ENCODE measurements at places on chromosomes 12 and 14. TPM values are rescaled to one million over a fixed set of nuclear protein-coding genes. Genes with fewer than 3 reads are reported as not detected.
A peak's percentile ranks its signal among the peaks of the same experiment; 100 is the strongest.

DNA sequence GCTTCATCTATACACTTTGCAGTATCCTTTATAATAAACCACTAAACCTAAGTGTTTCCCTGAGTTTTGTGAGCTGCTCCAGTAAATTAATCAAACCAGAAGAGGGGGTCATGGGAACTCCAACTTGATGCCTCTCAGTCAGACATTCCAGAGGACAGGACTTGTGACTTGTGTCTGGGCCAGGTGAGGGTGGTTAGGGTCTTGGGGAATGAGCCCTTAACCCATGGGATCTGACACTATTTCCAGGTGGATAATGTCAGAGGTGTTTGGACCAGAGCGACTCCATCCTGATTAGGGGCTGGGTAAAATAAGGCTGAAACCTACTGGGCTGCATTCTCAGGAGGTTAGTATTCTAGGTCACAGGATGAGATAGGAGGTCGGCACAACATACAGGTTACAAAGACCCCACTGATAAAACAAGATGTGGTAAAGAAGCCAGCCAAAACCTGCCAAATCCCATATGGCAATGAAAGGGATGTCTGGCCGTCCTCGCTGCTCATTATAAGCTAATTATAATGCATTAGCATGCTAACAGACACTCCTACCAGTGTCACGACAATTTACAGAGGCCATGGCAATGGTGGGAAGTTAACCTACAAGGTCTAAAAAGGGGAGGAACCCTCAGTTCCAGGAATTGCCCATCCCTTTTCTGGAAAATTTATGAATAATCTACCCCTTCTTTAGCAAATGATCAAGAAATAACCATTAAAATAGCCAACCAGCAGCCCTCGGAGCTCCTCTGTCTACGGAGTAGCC lies 58.7 kb downstream of the BCAT1 start:
- DNase-seq = no peak

DNA sequence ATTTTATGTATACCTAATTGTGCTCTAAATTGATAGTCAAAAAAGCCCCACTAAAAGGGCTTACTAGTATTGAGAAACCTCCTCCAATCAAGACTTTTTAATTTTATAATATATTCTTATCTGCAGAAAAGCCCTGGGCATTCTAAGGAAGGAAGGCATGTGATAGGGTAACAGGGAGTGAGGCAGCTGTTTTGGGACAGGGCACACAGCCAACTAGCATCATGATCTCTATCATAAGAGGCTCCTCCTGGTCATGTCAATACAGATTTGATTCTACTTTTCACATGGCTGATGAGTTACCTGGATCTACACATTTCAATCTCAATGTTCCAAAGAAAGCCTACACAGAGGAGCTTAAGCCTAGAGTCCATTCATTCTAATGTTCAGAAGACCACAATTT lies 9.1 kb downstream of the ADAM20 start:
- no peak for DNase-seq

- DNase-seq = peak; percentile 12
Measured at GRCh38 chr14:77498120-77498979, at the start of gene ISM2. Gene ISM2, minus strand, starts transcription at chr14:77498816. Its CDS starts 23 bp downstream, at chr14:77498793.

GRCh38 chr14:87067061-87067460 lies 925.9 kb downstream of the GALC start:
- no peak for DNase-seq

DNA sequence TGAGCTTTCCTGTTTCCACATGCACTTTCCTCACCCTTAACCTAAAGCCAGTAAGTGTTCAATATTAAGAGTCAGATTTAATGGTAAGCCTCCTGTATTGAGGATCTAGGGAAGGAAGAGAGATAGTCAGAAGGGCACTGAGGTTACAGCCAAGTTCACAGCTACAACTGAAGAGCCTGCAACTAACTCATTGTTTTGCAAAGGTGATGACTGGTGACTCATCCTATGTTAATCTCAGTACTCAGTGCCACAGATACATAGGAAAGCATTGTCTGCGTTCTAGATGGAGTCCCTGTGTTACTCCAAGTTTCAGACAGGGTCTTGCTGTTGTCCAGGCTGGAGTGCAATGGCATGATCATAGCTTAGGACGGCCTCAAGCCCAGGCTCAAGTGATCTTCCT lies 157.0 kb upstream of the RBM19 start:
- no peak for DNase-seq

DNA sequence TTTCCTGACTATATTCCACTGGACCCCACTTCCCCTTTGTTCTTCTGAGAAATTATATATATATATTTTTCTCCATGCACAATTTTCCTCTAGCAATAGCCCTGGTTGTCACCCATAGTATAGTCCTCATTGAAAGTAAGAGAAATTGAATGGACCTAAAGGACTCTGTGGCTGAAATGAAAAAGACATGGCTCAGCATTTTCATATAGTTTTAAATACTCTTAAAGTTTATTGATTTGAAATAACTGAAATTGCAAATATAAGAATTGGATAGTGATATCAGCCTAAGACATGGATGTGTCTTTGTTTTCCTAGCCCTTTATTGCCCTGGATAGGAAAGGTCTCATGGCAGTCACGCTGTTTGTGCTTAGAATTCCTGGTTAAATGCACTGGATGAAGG lies 113.8 kb downstream of the ANO6 start:
- DNase-seq = no peak

DNA sequence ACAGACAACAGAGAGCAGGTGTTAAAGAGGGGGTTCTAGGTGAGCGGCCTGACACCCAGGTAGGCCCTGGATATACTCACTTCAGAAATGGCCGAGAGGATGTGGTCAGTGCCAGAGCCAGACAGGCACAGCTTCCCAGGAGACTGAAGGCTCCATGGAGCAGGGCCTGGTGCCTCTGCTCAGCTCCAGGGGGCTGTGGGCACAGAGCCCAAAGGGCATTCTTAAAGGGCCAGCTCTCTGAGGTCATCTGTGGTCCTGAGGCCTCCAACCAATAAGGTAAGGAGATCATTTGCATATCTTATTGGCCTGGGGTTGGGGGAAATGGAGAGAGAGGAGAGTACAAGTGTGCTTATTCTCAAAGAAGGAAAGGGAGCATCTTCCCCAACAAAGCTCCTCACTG lies 9.7 kb upstream of the PCK2 start:
- DNase-seq = no peak

DNA sequence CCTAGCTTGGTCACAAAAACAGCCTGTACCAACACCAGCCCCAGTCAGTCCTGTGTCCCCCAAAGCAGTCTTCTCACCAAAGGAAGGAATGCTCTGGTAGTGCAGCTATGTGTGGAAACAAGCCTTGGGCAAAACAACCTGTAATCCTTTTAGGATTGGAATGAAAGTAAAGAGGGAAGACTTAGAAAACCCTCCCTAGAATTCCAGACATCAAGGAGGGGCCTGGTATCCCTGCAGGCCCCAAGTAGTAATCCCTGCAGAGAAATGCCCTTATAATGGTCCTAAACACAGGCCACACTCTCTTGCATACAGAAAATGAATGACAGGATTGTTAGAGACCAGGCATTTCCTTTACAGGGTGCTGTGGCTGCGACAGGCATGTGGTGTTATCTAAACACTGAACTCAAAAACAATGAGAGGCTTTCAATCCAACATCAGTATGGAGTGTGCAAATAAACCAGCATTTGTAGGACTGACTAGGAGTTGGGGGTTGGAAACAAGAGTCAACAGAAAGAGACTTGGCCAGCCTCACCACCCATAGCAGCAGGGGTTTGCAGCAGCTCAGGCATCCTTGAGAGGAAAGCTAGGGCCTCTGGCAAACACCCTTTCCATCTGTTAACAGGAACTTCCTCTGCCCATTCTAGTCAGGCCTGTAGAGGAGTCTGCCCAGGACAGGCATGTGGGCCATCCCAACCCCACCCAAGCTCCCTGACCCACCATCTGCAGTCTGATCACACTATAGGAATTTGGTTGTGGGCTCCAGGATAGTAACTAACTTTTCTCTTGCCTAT lies 59.1 kb downstream of the DCAF5 start:
- peak; percentile 79 for DNase-seq

DNA sequence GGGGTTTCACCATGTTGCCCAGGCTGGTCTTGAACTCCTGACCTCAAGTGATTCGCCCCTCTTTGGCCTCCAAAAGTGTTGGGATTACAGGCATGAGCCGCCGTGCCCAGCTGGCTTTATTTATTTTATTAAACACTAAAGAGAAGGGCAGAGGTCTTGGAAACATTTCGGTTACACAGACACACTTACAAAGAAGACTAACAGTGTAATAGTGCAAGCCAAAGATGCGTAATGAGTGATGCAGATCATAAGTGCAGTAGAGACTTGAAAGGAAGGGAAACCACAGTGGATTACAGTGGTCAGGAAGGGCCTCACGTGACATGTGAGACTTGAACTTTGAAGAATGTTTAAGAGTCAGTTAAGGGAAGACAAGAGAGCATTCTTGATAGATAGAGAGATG lies 33.9 kb upstream of the CDK17 start:
- DNase-seq = peak; percentile 47

DNA sequence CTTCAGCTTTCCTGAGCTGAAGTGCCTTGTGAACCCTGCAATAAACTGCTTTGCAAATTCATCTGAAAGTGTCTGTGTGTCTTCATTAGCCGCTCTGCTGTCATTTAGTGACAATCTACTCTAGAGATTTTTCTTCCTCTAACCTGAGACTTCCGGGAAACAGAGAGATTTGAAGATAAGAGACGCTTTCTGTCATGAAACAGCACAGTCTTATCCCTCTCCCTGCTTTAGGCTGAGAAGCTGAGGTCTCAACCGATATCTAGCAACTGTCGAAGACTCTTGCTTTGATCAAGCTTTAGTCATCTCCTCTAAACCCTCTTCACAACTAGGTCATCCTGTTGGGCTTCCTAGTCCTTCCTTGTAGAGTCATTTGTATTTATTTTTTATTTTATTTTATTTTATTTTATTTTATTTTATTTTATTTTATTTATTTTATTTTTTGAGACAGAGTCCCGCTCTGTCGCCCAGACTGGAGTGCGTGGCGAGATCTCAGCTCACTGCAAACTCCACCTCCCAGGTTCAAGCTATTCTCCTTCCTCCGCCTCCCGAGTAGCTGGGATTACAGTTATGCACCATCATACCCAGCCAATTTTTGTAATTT lies 1.2 kb downstream of the RNASE2 start:
- DNase-seq = no peak

- DNase-seq = no peak
Measured at GRCh38 chr14:64994540-64994939, 7.8 kb downstream of the FNTB start.

- no peak for DNase-seq
Measured at GRCh38 chr12:131733874-131734273, 23.0 kb downstream of the SFSWAP start.

DNA sequence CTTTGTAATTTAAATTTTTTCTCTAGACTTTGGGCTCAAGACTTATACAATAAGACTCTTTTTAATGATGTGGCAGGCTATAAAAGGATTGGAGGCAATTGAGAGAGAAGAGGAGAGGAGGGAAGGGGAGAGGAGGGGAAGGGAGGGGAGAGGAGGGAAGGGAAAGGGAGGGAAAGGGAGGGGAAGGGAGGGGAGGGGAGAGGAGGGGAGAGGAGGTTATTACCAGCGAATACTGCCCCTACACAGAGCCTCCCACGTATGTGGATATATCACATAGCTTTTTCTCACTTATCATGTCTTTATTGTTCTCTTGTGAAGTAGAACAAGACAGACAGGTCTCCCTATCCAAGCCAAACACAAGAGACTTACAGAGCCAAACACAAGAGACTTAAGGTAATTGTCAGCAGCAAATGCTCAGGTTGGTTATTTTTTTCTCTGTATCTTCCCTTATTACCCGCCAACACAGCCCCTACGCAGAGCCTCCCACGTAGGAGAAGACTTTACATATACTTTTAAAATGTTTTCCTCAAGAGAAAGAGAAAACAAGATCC lies 63.1 kb downstream of the DRAM1 start:
- DNase-seq = no peak

- no peak for DNase-seq
Measured at GRCh38 chr12:58648176-58648575, 272.1 kb downstream of the LRIG3 start.

- peak; percentile 68 for DNase-seq
Measured at GRCh38 chr14:96502621-96503305, 581 bp downstream of the PAPOLA start.

GRCh38 chr12:51265024-51265423 lies 5.2 kb downstream of the SMAGP start:
- no peak for DNase-seq

- no peak for DNase-seq
Measured at GRCh38 chr12:67475725-67476124, 172.8 kb upstream of the DYRK2 start.

DNA sequence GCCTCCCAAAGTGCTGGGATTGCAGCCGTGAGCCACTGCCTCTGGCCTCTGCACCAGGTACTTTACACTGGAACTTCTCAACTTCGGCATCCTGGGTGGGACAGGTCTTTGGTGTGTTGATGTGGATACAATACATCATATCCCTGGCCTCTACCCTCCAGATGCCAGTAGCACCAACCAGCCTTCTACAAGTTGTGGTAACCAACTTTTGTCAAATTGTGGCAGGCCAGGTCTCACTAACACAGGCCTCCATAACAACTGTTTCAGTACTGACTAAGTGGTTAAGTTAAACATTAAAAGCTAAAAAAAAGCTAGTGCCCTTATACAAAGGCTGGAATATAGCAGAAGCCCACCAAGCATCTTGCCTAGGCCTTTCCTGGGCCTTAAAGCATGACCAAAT lies 232.9 kb downstream of the PCNX1 start:
- DNase-seq = no peak

DNA sequence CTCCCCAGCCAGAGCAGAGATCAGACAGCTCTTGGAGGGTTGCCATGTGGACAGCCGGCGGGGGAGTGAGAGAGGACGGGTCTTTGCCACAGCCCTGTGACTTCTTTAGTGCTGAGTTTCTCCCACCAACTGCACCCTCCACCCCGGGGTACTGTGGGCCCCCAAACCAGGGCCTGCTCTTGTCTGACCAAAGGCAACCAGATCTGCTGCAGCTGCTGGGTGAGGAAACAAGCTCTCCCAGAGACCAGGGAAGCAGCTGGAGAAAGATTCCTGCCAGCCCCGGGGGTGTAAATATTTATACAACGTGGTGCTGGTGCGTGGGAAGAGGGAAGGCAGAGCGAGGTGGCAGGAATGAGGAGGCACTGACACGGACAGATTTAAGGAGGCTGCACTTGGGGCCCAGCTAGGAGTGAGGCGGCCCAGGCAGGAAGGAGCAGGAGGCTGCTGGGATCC lies 14.3 kb upstream of the ZFP36L1 start:
- peak; percentile 95 for DNase-seq

- no peak for DNase-seq
Measured at GRCh38 chr12:170371-171225, 43.4 kb downstream of the SLC6A12 start.

- DNase-seq = no peak
Measured at GRCh38 chr12:48198672-48198971, 4.5 kb downstream of the OR10AD1 start.

- DNase-seq = no peak
Measured at GRCh38 chr12:15834575-15834974, 45.4 kb upstream of the EPS8 start.

GRCh38 chr12:98259693-98260092 lies 255.7 kb upstream of the TMPO start:
- no peak for DNase-seq

Gene OAS2
- total RNA-seq = 3.1 TPM

Gene AQP2
- total RNA-seq = not detected

Gene TEX22
- 2.1 TPM for total RNA-seq

Gene TC2N
- not detected for total RNA-seq

Gene PLEKHD1
- total RNA-seq = not detected

Gene EFS
- total RNA-seq = not detected

Gene GLS2
- not detected for total RNA-seq
